ENCODE measurements at places on chromosomes 4 and X.

GRCh38 chr4:26151615-26152014, 169.2 kb upstream of the RBPJ start:
- DNase-seq, result no peak

DNA sequence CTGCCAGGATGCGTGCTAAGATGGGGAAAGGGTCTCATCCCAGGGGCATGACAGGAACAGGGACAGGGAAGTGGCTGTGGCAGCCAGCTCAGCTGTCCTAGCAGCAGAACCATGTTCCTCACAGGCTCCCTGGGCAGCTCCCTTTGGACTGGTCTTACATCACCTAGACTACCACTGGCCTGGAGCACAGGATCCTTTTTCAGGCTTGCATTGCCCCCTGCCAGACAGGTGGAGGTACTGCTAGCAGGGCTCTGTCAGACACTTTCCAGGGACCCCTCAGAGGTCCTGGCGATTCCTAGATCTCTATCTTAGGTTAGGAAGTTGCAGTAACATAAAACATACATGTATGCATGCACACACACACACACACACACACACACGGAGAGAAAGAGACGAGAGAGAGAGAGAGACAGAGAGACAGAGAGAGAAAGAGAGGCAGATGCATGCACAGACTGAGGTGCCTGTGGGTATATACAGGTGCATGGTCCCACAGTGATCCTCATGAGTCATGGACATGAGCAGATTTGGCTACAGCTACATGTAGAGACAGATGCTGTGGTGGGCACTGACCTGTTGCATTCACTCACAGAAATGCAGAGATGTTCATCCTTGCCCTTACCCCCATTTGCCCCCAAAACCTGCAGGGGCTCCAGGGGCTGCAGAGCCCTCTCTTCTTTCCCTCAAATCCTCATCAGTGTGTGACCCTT, 63.6 kb downstream of the STARD8 start:
- DNase-seq, result no peak

- no peak for DNase-seq
Measured at GRCh38 chr4:79249881-79250503, 75.9 kb downstream of the NAA11 start.

- DNase-seq, result peak; percentile 34
Measured at GRCh38 chr4:176277162-176277904, 8.3 kb upstream of the ASB5 start.

- no peak for DNase-seq
Measured at GRCh38 chrX:133405498-133406185, 9.6 kb downstream of the GPC4 start.

- no peak for DNase-seq
Measured at GRCh38 chr4:5472160-5472591, 236.2 kb downstream of the EVC2 start.

- DNase-seq, result no peak
Measured at GRCh38 chrX:41137589-41137988, 52.3 kb downstream of the USP9X start.

DNA sequence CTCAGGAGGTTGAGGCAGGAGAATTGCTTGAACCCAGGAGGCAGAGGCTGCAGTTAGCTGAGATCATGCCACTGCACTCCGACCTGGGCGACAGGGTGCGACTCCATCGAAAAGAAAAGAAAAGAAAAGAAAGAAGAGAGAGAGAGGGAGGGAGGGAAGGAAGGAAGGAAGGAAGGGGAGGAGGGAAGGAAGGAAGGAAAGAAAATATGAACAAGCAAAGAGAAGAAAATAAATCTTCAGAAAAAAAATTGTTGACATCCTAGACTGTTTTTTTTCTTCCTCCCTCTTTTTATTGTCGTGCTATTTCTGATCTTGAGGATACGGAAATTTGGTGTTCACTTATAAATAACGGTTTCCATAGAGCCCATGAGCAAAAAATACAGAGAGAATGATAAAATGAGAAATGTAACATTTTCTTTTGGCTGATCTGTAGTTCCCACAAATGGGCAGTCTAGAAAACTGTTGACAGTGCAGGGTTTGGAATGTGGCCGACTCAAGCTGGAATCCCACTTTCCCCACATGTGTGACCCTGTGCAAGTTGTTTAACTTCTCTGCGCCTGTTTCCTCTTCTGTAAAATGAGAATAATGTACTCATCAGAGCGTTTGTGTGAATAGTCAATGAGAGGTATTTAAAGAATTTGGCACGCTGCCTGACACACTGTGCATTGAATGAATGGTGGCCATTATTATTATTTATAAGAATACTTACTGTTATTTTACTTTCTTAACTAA, 19.4 kb downstream of the SORBS2 start:
- DNase-seq, result no peak

GRCh38 chr4:137529432-137529831, 2.9 kb downstream of the PCDH18 start:
- no peak for DNase-seq

- DNase-seq, result no peak
Measured at GRCh38 chrX:23656684-23657083, 10.6 kb upstream of the PRDX4 start.

DNA sequence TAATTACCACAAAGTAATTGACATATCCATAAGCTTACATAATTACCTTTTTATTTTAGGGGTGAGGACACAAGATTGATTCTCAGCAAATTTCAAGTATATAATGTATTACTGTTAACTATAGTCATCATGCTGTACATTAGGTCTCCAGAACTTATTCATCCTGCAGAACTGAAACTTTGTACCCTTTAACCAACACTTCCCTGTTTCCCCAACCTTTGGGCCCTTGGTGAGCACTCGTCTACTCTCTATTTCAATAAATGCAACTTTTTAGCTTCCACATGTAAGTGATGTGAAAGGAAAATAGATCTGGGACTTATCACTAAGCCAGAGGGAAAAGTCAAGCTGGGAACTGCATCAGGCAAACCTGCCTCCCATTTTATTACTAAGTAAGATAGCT, 33.6 kb upstream of the CCNG2 start:
- no peak for DNase-seq

DNA sequence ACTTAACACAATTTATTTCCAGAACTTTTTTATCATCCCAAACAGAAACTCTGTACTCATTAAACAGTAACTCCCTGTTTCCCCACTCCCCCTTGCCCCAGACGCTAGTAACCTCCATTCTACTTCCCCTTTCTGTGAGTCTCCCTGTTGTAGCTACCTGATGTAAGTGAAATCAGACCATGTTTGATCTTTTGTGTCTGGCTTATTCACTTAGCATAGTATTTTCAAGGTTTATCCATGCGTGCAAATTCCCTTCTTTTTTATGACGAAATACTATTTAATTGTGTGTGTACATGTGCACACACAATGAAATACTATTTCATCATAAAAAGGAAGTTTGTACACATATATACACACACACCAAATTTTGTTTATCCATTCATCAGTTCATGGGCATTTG, 5.2 kb downstream of the PKD2 start:
- DNase-seq, result no peak

- DNase-seq, result peak; percentile 0
Measured at GRCh38 chrX:1558761-1559468, 21.9 kb upstream of the P2RY8 start.

GRCh38 chr4:57091657-57092162, 18.5 kb downstream of the IGFBP7 start:
- DNase-seq, result no peak

- DNase-seq, result no peak
Measured at GRCh38 chr4:154234576-154234975, 257.0 kb downstream of the DCHS2 start.

GRCh38 chrX:35733879-35734278, 64.3 kb upstream of the MAGEB16 start:
- no peak for DNase-seq

- DNase-seq, result no peak
Measured at GRCh38 chr4:170169699-170170098, 79.9 kb upstream of the AADAT start.

DNA sequence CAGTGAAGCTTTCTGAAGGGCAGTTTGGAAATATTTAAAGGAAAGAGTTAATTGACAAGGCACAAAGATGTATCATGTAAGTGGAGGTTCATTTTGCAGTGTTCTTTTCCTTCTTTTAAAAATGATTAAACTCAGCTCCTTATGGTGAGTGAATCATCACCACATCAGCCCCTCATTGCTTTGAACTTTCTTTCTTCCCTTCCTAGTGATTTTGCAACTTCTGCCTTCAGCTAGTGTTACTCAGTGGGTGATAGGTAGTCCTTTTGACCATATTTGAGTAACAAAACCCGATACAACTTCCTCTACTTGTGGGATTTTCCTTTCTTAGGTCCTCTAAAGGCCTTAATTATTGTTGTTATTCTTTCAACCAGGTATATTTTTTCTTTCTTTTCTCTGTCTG, 8.2 kb downstream of the ZCCHC4 start:
- DNase-seq, result no peak

GRCh38 chr4:3280466-3280865, 12.4 kb upstream of the RGS12 start:
- DNase-seq, result no peak

DNA sequence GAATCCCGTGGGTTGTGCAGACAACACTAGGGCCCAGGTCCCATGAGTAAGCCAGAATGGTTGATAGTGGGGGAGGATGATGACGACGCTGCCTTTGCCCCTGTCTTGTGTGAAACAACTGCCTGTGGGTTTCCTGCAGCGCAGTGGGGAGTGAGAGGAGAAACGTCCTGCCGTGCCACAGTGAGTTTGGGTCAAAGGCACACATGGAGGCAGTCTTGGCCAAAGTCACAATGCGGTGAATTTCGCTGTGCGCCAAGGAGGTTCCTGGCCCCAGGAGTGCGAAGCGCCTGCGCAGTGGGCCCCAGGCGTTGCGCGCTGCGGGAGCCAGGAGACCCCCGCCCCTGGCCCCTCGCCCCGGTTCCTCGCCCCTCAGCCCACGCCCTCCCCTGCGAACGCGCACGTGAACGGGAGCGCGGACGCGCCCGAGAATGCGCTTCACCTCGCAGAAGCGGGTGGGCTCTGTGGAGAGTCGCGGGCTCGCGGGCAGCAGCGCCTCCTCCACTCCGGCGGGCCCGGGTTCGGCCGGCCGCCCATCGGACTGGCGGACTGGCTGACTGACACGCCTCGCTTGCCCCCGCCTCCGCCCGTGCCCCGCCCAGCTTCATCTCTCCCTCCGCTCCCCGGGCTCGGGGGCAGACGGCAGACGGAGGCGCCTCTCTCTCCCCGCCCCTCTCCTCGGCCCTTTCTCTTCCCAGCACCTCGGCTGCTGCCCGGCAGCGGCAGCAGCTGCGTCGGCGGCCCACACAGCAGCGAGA, at the start of gene NUDT10:
Gene NUDT10 (plus strand): TSS at position 635 of the 755 bp plus-strand sequence. CDS start 144 bp downstream, outside the sequence.
- no peak for DNase-seq

DNA sequence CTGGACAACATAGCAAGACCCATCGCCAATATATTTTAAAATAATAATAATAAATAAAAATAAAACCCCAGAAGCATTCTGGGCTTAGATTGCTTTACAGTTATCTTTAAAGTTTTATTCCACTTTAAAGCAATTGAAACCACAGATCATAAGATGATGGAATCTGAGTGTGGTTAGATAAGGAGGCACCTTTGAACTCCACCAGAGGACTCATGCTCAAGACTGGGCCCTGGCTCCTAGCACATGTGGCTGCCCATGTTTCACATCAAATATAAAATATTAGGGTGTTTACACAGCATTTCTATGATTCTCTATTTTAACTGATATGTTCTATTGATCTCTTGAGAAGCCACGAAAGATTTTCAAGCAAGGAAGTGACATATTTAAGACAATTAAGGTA, 52.6 kb upstream of the BBS12 start:
- DNase-seq, result no peak

GRCh38 chrX:40694802-40695201, 40.5 kb downstream of the MED14 start:
- no peak for DNase-seq

GRCh38 chr4:184457535-184458249, 16.7 kb downstream of the IRF2 start:
- DNase-seq, result no peak

GRCh38 chrX:136865270-136866158, 15.0 kb downstream of the RBMX start:
- DNase-seq, result no peak

DNA sequence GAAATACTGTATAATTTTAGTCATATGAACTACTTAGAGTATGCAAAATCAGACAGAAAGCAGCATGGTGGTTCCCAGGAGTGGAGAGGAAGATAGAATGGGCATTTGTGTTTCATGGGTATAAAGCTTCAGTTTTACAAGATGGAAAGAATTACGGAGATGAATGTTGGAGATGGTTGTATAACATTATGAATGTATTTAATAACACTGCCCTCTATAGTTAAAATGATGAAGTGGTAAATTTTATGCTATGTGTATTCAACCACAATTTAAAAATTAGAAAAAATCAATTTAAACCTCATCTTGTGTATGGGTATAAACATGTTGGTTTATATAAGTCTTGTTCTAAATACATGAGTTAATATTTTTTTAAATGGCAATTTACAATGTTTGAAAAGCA, 521.1 kb downstream of the FSTL5 start:
- no peak for DNase-seq

DNA sequence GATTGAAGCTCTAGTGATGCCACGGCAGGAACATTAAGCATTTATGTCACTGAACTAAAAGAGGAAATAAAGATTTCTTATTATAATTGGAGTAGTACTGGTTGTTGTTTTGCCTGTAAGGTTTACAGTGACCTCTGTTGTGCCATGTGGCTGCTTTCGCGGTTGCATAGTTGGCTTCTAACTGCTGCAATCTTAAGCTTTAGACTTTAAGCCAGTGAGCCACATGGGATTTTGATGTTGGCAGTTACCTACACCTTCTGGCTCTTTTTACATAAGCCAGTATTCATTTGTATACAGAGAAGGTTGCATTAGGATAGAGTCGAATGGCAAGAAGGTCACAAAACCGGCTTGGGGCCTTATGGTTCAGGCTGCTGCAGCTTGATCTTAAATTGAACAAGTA, 1311.6 kb downstream of the RAPGEF2 start:
- DNase-seq, result no peak

DNA sequence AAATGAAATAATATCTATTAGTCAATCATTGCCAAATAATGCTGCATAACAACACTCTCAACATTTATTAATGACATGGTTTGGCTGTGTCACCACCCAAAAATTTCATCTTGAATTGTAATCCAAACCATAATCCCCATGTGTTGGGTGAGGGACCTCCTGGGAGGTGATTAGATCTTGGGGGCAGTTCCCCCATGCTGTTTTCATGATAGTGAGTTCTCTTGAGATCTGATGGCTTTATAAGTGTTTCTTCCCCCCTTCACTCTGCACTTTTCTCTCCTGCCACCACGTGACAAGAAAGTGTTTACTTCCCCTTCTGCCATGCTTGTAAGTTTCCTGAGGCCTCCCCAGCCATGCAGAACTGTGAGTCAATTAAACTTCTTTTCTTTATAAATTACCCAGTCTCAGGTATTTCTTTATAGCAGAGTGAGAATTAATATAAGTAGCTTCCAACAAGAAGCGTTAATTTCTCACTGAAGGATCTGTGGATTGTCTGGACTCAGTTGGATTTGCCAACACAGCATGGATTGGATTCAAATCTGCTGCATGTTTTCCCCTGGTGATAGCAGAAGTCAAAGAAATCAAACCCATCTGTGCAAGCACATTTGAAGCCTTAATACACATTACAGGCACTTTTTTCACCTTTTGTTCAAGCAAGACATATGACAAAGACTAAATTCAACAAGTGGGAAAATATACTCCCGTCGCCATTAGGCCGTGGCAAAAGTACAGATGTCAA, 216.6 kb downstream of the PDGFC start:
- DNase-seq, result no peak

Measured in NCI-H1694 (cell line).